SJSA1 (cell line): ENCODE measurements at places on chromosomes 2 and 18.

- DNase-seq = no peak
These were observed 8.3 kb downstream of the ARHGAP28 start for GRCh38 chr18:6737833-6738232.

- DNase-seq = no peak
These were observed 480.0 kb upstream of the ZEB2 start for GRCh38 chr2:144999936-145000335.

- DNase-seq = no peak
These were observed 93.0 kb upstream of the GLI2 start for GRCh38 chr2:120642646-120643045.

DNA sequence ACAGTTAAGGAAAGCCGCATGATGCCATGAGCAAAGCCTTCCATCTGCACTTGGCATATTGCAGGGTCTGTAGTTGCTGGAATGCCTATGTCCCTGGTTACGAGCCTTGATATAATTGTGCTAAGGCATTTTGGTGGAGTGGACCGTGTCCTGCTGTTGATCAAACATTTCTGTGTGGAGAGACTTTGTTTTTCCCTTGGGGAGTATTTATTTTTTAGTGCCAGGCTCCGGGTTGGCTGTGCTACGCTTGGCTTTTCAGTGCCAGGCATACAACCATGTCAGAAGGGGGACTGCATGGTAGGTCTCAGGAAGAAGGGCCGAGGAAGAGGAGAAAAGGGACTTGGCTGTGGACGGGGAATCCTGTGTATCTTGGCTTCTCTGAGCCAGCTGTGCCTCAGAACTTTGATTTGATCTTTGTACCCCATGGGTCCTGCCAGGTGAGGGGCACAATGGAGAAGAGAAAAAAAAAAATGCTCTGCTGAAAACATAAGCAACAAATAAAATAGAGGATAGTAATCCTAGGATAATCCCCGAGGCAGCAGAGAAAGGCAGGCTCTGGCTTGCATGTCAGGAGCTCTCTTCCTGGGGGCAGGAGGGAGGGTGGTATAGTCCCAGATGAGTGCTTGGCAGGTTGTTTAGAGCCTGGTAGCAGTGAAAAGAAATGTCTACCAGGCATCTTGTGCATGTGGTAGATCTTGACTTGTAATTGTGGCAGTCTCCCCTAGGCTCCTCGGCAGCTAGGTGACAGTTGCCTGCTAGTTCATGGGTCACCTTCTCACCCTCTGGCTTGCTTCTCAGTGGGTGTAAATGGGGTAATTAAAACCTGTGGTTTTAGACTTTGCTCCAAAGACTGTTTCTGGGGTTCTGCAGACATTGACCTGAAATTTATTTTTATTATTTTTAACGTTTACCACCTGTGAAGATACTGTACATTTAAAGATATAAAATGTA is 233.0 kb downstream of the NEDD4L start:
- DNase-seq = no peak

DNA sequence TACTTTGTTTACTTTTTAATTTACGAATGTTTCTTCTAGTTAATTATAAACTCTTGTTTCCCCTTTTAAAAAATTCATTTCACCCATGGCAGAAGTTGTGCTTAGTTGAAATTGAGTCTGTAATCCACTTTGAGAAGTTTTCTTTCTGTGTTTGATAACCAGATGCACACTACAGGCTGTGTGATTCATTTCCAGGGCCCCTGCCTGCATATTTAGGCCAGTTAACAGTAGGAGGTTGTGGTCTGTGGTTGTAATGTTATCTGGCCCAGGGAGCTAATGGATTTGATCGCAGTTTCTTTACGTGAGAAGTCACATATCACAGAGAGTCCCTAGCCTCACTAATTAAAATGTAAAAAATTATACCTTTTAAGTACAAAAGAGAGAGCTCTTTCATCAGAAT is 3.3 kb downstream of the CDH7 start:
- no peak for DNase-seq
